Stimulated activated CD4-positive, alpha-beta T cell treated with anti-CD3 and anti-CD28 coated beads, Interleukin-2, amount 100 ng/mL, for 24 hours (primary cell): ENCODE measurements at places on chromosomes 4 and X.

DNA sequence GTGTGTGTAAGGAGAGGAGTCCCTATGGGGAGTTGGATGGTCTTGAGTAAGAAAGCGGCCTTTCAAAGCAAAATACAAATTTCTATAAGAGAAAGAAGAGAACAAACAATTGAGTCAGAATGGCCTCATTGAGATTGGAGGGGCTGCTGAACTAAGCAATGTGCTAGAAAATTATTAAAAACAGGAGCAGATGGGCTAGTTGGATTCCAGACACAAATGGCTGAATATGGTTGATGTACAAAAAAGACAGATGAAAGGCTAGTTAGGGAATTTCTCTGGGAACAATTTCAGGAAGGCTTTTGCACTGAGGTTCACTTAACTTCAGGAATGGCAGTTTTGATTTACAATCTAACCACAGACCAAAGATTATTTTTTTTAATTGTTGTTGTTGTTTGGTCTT lies 1806.8 kb upstream of the TENM3 start:
- no peak for DNase-seq

- DNase-seq: no peak
These were observed 207.3 kb upstream of the HS3ST1 start for GRCh38 chr4:11636031-11636430.

GRCh38 chr4:3472411-3473141 lies 9.5 kb downstream of the DOK7 start:
- no peak for DNase-seq

DNA sequence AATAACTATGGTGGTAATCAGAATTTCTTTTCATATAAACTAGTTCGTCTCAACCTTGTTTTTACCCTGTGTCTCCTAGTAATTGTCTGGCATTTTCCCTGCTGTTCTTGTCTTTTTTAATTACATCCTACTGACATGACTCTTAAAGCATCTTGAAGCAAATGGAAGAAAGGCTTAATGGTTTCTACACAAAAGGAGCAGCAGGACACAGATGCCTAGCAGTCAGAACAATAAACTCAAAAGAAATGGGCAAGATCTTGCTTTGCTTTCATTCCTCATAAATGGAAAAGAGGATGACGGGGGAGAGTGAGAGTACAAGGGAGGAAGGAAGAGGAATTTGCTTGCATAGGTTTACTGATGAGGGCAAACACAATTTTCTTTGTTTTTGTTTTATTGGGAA lies 293.2 kb upstream of the EMCN start:
- no peak for DNase-seq

GRCh38 chr4:7352486-7352885 lies 82.2 kb downstream of the PSAPL1 start:
- DNase-seq: no peak

GRCh38 chr4:137707102-137707620 lies 174.9 kb upstream of the PCDH18 start:
- no peak for DNase-seq

DNA sequence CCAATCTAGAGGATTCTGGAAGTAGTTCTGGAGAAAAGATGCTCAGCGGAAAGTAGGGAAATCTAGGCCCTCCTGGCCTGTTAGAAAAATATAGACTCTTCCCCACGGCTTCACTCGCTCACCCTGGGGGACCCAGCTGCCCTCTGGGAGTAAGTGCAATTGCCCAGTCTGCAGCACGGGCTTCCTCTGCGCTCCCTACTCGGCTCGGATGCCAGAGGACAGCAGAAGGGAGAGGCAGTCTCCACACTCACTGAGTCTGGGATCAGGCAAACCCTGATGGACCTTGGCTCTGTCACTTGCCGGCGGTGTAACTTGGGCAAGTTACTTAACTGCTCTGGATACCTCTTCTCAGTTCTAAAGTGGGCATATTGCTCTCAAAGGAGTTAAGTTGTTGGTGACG lies 2.1 kb downstream of the SHISA3 start:
- no peak for DNase-seq

DNA sequence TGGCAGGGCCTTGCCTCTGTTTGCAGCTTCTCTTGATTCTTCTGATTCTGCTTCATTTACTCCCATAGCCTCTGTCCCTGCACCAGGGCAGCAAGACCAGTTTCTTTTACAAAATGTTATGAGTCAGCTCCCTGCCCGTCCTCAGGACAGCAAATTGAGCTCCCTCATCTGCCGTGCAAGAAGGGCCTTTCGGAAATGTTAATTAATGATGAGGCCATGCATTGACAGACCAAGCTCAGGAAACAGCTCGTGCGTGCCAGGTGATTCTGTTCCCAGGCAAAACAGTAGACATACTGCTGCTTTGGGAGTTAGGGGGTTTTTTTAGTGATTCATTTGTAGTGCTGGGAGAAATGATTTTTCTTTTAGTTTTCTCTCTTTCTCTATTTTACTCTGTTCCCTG lies 231.7 kb downstream of the FBXW7 start:
- DNase-seq: no peak

DNA sequence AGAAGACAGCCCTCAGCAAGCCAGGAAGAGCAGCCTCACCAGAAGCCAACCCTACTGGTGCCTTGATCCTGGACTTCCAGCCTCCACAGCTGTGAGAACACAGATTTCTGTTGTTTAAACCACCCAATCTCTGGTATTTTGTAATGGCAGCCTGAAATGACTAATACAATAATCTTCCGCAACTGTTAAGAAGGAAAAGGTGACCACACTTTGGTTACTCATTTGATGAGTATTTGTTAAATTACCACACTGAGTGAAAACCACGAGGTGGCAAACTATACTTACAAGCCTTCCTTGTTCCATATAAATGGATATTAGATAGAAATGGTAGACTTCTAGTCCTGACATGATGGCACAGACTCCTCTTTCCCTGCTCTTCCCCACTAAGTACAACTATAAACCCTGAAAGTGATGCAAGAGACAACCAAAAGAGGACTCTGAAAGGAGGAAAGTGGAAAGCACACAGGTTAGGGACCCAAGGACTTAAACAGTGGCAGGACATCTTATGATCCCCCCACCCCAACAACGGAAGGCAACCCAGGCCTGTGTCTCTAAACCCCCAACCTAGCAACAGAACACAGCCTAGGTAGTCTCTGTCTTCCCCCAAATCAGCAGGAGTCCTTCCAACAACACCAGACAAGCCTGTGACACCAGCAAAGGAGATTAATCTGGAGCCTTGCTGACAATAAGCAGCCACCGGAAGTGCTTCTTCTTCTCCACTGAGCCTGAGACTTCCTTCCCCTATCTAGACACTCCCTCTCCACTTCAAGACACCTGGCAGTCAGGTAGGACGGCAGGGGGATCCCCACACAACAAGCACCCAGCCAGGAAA lies 12.3 kb downstream of the ZNF182 start:
- DNase-seq: no peak

- no peak for DNase-seq
These were observed 18.0 kb downstream of the CRMP1 start for GRCh38 chr4:5874811-5875449.
